ENCODE measurements at places on chromosomes 7 and 10.
A peak's percentile ranks its signal among the peaks of the same experiment; 100 is the strongest.

GRCh38 chr7:150383710-150384397, 4.7 kb downstream of the ZNF775 start:
- DNase-seq, result no peak

GRCh38 chr10:110901954-110902819, 16.8 kb downstream of the BBIP1 start:
- peak; percentile 76 for DNase-seq

GRCh38 chr7:25117226-25118047, 7.6 kb downstream of the CYCS start:
- no peak for DNase-seq

GRCh38 chr10:557792-558328, 131.6 kb downstream of the DIP2C start:
- DNase-seq, result peak; percentile 66

DNA sequence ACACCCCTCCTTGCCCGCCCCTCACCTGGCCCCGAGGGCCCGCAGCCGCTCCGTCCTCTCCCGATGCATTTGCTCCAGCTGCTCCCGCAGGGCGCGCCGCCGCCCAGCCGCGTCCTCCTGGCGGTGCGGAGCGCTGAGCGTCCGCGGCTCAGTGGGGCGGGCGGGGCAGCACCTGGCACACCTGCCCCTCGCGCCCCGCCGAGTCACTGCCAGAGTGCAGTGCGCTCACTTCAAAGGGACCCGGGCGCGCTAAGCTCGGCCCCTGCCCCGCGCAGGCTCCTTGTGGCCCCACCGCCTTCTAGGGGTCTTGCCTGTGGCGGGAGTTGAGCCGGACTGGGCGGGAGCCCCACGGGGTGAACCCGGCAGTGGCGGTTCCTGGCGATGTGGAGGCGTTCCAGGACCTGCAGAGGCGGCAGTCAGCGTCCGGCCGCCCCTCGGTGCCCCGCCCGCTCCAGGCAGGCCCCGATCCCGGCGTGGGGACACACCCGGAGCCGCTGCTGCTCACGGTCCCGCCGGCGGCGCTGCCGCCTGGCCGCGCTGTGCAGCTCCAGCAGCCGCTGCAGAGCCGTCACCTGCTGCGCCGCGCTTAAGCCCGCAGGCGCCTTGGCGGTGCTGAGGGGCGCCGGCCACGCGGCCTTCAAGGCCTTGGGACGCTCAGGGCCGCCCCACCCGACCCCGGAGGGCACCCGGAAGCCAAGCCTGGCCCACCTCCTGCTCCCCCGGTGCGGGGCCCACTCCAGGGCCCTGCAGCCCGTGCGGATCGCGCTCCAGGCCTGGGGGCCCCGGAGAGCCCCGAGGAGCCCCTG, 6.7 kb downstream of the ATP6V1F start:
- peak; percentile 35 for DNase-seq

GRCh38 chr7:24889611-24890010, 90.4 kb downstream of the OSBPL3 start:
- DNase-seq, result no peak

DNA sequence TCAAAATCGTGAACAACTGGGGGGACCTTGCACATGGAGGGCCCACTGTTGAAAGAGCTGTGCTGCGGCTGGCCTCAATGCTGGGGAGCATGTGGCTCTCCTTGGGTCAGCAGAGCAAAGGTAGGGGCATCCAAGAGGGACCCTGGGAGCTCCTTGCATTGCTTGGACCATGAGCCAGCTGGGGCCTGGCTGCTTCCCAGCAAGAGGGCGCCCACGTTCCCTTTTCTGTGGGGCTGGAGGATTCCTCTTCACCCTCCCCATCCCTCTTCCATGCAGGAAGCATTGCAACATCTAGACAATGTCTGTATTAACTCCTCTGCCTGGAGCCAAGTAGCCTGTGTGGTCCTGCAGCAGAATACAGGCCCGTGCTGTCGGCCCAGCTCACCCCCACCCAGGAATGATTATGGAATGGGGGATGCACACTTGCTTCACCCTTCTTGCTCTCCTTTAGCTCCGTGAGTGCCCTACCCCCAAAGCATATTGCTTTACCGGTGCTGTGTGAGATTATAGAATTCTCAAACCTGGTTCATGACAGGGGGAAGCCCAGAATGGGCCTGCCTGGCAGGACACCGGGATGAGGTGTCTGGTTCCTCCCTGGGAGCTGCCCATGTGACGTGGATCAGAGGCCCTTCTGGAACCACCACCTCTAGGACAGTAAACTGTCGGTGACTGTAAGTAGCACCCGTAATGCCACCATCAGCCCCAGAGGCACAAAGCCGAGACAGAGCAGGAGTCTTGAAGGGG, 61.9 kb downstream of the SYPL1 start:
- DNase-seq, result peak; percentile 80

Data from fibroblast of skin of right biceps (primary cell).